HFFc6 (cell line): ENCODE measurements at places on chromosomes 13 and 19. TPM values are rescaled to one million over a fixed set of nuclear protein-coding genes. Genes with fewer than 3 reads are reported as not detected.

Gene WDR87
- total RNA-seq: not detected in 3 replicates

DNA sequence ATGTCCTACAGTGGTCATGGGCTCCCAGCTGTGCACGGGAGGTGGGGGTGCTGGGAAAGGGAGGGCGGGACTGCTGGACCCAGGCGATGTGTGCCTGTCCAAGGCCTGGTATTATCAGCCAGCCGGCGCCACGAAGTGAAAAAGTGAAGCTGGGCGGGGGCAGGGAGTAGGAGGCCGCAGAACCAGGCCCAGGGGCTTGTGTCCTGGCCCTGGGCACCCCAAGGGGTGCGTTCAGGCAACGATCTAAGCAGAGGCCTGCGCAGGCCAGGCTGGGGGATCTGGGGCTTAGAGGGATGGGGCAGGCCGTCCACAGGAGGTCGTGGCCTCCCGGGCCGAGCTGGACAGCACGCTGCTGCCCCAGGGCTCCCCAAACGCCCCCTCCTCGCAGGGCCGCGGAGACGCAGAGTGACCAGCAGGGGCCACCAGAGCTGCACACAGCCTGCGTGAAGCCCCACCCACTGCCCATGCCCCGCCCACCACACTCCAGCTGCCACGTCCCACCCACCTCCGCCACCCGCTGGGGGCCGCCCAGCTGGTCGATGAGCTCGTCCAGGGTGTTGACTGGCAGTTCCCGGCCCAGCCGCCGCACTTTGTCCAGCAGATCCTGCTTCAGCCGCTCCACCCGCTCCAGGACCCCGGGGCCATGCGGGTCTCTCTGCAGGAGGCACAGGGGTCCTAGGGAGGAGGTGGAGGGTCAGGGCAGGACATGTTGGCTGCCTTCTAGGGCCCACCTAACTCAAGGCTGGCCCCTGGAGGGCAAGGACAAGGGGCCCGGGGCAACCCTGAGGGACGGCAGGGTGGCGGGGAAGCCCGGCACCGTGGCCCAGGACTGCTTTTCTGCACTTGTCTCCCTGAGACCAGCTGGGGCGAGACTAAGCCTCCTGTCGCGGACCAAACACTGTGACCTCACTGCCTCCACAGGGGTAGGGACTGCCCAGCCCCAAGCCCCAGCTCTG, 9.5 kb downstream of the GPX4 start:
- peak; percentile 92 for DNase-seq

DNA sequence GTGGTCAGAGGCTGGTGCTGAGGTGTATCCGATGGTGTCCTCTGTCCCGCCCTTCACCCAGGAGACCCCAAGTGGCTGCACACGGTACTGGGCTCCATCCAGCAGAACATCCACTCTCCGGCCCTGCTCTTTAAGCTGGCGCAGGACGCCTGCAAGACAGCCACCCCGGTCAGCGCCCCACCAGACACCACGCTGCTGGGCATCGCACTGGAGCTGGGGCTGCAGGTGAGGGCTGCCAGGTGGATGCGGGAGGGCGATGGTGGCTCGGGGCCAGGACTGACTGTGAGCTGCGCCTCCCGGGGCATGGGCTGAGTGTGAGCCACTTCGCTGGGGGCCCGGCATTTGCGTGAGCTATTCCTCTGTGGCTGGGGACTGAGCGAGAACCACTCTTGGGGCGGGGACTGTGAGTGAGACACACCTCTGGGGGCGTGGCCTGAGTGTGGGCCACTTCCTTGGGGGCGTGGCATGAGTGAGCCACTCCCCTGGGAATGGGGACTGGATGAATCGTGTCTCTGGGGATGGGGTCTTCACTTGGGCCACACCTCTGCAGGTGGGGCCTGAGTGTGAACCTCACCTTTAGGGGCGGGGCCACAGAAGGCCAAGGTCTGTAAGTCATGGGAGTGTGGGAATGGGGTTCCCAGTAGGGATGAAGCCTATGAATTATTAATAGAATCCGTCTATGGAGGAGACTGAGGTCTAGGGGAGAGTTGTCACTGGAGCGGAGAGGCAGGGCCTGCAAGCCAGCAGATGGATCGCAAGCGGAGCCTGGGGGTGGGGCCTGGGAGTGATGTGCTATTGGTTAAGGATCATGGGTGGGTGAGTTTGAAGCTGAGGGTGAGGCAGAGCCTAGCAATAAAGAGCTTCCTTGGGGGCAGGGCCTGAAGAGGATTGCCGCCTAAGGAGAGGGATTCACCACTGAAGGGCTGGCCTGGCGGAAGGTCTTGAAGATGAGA, 30.5 kb downstream of the ZSWIM4 start:
- no peak for DNase-seq

GRCh38 chr19:41384351-41384750, 8.0 kb downstream of the TMEM91 start:
- DNase-seq: no peak

DNA sequence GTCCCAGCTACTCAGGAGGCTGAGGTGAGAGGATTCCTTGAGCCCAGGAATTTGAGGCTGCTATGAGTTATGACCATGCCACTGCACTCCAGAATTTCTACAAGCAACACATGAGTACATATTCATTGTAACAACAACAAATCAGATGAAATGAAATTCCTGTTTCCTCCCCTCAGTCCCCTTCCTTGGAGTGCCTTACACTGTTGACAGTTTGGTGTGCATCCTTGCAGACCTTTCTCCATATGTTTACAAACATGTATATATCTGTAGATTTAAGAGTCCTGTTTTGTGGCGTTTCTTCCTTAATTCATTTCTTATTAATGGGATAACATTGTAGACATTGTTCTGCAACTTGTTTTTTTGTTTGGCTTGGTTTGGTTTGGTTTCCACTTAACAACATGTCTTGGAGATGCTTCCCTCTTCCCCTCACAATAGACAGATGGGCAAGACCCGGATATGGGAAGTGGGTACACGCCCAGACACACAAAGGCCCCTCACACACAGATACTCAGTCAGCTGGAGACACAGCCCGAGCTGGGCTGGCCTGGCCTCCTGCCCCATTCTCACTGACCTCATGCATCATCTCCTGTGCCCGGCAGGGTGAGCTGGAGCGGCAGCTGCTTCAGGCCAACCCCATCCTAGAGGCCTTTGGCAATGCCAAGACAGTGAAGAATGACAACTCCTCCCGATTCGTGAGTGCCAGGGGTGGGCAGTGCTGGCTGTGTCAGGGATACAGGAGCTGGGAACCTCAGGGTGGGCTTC, 21.7 kb downstream of the MYH14 start:
- no peak for DNase-seq

DNA sequence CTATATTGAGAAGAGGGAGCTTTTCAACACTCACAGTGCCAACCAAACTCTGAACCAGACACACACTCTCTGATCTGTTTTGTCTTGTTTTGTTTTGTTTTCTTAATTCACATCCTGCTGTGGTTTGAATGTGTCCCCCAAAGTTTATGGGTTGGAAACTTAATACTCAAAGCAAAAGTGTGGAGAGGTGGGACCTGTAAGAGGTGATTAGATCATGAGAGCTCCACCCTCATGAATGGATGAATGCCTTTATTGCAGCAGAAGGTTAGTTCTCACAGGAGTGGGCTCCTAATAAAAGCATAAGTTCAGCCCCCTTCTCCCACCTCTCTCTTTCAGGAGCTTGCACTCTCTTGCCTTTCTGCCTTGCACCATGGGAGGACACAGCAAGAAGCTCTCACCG, 957.1 kb downstream of the PCDH9 start:
- DNase-seq: no peak
